ENCODE measurements at places on chromosomes 4 and X. TPM values are rescaled to one million over a fixed set of nuclear protein-coding genes. Genes with fewer than 3 reads are reported as not detected.

IRF2 gene
- 29.4 TPM for total RNA-seq

SLC9A7 gene
- 1.8 TPM for total RNA-seq

LUZP4 gene
- total RNA-seq: not detected

TMEM144 gene
- 8.0 TPM for total RNA-seq

VSIG4 gene
- 259 TPM for total RNA-seq

MAGEE1 gene
- 3.1 TPM for total RNA-seq

SHOX gene
- not detected for total RNA-seq
